Activated B cell treated with CpG ODN at 0.5 μM for 24 hours (primary cell): ENCODE measurements at places on chromosomes 5 and 9. TPM values are rescaled to one million over a fixed set of nuclear protein-coding genes. Genes with fewer than 3 reads are reported as not detected.

DNA sequence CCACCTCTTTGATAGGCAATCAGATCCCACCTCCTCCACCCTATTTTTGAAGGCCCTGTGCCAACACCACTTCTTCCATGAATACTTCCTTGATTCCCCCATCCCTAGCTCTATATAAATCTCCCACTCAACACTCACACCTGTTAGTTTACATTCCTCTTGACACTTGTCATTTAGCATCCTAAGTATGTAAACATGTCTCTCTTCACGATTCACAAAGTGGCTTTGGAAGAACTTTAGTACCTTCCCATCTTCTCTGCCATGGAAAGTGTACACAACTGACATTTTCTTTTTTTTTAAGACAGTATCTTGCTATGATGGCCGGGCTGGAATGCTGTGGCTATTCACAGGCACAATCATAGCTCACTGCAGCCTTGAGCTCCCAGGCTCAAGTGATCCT, 1.5 kb upstream of the FXN start:
- no peaks in the 10 kb centered on the region for H3K27me3 ChIP-seq
- peaks cover 14% of the 10 kb centered on the region for H3K4me1 ChIP-seq
- peaks cover 5% of the 10 kb centered on the region for H3K36me3 ChIP-seq
- H3K27ac ChIP-seq: peak overlapping the region; percentile 2
- DNase-seq: no peak

DNA sequence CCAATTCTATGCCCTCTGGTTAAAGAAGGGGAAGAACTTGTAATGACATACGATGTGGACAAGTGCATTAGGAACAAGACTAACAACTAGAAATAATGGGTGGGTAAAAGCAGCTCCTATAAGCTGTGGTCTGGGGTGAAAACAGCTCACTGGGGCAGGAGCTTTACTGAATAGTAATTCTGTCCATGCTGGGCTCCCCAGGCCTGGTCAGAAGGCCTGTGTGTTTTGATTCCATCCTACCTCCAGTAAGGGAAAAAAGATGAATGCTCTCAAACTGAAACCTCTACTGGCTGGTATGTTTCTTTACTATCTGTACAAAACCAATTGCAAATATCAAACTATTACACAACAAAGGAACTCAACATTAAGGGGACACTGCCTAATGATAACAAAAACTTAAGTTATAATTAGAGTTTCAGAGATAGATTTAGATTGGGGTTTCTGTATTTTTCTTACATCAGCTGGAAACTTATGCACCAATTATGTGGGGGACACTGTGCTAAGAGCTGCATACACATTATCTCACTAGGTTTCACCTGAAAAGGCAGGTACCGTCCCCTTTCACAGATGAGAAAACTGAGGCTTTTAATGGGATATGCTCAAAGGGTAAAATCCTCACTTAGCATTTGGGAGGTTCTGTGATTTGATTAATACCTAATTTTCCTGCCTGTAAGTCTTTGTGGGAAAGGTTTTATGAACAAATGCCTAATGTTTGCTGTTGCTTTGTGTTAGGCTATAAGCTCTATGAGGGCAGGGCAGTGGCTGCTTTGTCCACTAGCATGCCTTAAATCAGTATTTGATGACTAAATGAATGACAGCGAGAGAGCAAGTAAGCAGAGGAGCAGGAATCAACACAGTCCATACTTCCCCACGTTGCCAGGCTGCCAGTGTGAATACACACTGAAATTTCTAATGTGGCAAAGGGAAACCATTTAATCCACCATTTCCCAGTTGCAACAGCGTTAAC, 53.6 kb downstream of the ELL2 start:
- no peak overlapping the region for H3K27ac ChIP-seq
- H3K4me3 ChIP-seq: no peak overlapping the region
- H3K4me1 ChIP-seq: no peaks in the 10 kb centered on the region
- no peak for DNase-seq
- H3K27me3 ChIP-seq: no peaks in the 10 kb centered on the region

Gene FOXI1
- not detected in 2 replicates for total RNA-seq

Gene SV2C
- not detected in 2 replicates for total RNA-seq

DNA sequence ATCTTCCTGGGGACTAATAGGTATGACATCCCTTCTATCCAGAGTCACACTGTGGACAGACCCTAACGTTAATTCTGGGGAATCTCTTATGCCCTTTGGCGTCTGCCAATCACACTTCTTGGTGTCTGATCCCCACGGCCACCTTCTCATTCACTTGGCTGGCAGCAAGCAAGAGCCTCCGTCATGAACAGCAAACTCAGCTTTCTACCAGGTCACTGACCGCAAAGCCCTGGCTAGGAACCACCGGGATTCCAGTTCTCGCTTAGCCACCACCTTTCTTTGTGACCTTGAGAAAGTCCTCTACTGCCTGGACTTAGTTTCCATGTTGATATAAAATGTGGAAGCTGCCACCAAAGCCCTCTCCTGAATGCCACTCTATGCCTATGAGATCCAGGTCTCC, 67.7 kb upstream of the FCN1 start:
- no peak overlapping the region for H3K27ac ChIP-seq
- peaks cover 10% of the 10 kb centered on the region for H3K27me3 ChIP-seq
- H3K36me3 ChIP-seq: no peaks in the 10 kb centered on the region
- no peak for DNase-seq
- no peak overlapping the region for H3K4me3 ChIP-seq

DNA sequence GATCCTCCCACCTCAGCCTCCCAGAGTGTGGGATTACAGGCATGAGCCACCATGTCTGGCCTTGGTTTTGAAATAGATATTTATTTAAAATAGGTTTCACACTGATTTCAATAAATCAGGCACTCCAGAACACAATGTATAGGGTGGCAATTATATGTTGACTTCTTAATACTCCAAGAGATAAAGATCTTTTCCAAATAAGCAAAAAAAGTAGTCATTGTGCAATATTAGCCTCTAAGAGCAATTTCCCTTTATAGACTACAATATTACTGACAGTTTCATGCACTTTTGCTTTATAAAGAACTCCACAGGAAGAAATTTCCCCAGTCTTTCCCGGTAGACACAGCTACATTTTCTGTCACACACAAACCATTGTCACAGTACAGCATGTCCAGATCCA, 23.4 kb upstream of the RUFY1 start:
- H3K4me1 ChIP-seq: peaks cover 9% of the 10 kb centered on the region
- no peak overlapping the region for H3K4me3 ChIP-seq
- H3K27ac ChIP-seq: no peak overlapping the region

GRCh38 chr5:134554319-134555222, 29.1 kb downstream of the JADE2 start:
- H3K4me1 ChIP-seq: peaks cover 72% of the 10 kb centered on the region
- DNase-seq: peak; percentile 60

GRCh38 chr5:98064118-98064685, 709.3 kb upstream of the RGMB start:
- H3K27ac ChIP-seq: no peak overlapping the region
- H3K4me1 ChIP-seq: no peaks in the 10 kb centered on the region
- no peak overlapping the region for H3K4me3 ChIP-seq
- DNase-seq: no peak
- no peaks in the 10 kb centered on the region for H3K27me3 ChIP-seq
